ENCODE measurements at places on chromosomes 13 and 19. TPM values are rescaled to one million over a fixed set of nuclear protein-coding genes. Genes with fewer than 3 reads are reported as not detected.

Gene SPINT2
- 1,161 TPM for total RNA-seq

Gene COG3
- 22.3 TPM for total RNA-seq

Gene VSTM1
- total RNA-seq = not detected

Gene DMKN
- 135 TPM for total RNA-seq

Gene TEAD2
- 55.5 TPM for total RNA-seq

Gene DCLK1
- 1.4 TPM for total RNA-seq

Gene CEACAM21
- not detected for total RNA-seq

Gene CCDC159
- 9.4 TPM for total RNA-seq

Gene KPTN
- total RNA-seq = 20.8 TPM

Gene N4BP2L1
- 3.0 TPM for total RNA-seq

Gene EDNRB
- not detected for total RNA-seq

Gene CTXN1
- total RNA-seq = 71.2 TPM

Gene ANKLE1
- 0.65 TPM for total RNA-seq

Gene EXOSC5
- 37.7 TPM for total RNA-seq

Gene CABP5
- total RNA-seq = not detected

Gene CEBPA
- total RNA-seq = 8.9 TPM

Gene SHANK1
- not detected for total RNA-seq

Gene CHST8
- not detected for total RNA-seq

Gene MYO1F
- 1.3 TPM for total RNA-seq

Gene UBL5
- 403 TPM for total RNA-seq

Gene METTL21C
- total RNA-seq = not detected

Gene EHD2
- 36.6 TPM for total RNA-seq

Gene PCDH20
- total RNA-seq = 0.13 TPM

Gene ZNF135
- 0.15 TPM for total RNA-seq

Gene KLK4
- not detected for total RNA-seq

Gene MBD3L2B
- not detected for total RNA-seq

Gene ANGPTL8
- total RNA-seq = not detected

Gene SIGLEC5
- not detected for total RNA-seq

Gene PRR19
- total RNA-seq = 0.85 TPM

Gene KLK6
- total RNA-seq = 490 TPM

Gene SHISA2
- total RNA-seq = not detected

Gene GSX1
- total RNA-seq = not detected

Gene CCDC70
- total RNA-seq = not detected

Gene NR2C2AP
- 25.7 TPM for total RNA-seq

Gene DOHH
- total RNA-seq = 11.7 TPM

Gene PCDH9
- 0.55 TPM for total RNA-seq

Gene ZNF616
- 12.6 TPM for total RNA-seq

Gene TEX26
- total RNA-seq = not detected

Gene TRPC4
- total RNA-seq = 1.7 TPM

Gene HNRNPL
- 368 TPM for total RNA-seq

Gene CGB2
- not detected for total RNA-seq

Gene ZNF433
- 2.6 TPM for total RNA-seq

Gene ADGRE2
- total RNA-seq = 0.26 TPM

Gene HTR2A
- not detected for total RNA-seq

Gene ACP7
- total RNA-seq = 3.8 TPM

Gene ENOX1
- 0.35 TPM for total RNA-seq

Gene KANK3
- 0.37 TPM for total RNA-seq

All from PC-9 (cell line).